ENCODE measurements at places on chromosomes 13 and 19. TPM values are rescaled to one million over a fixed set of nuclear protein-coding genes. Genes with fewer than 3 reads are reported as not detected.

The CGB8 gene
- total RNA-seq: not detected

The ACP5 gene
- total RNA-seq: 35.1 TPM

DNA sequence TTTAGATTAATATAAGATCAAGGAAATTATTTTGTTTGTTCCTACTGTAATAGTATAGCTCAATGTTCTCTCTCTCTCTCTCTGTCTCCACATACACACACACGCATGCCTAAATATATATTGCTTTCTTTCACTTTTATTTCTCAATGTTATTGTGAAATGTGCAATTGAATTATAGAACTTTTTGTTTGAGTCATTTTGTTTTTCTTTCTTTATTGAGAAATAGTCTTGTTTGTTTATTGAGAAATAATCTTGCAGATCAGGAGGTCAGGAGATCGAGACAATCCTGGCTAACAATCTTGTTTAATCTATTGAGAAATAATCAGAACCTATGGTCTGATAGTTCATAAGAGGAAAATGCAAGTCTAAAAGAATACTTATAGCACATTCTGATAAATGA, 1581.3 kb downstream of the EFNB2 start:
- no peak for DNase-seq

DNA sequence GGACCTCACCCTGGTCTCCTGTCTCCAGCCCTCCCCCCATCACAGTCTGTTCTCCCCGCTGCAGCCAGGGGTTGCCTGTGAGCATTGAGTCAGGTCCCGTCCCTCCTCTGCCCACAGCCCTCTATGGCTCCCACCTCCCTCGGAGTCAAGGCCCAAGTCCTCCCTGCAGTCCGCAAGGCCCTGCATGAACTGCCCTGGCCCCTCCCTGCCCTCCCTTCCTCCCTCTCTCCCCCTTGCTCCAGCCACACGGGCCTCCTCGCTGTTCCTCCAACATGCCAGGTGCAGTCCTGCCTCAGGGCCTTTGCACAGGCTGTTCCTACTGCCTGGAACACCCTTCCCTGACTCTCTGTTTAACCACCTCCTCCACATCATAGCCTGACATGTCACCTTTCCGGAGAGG, 2.8 kb downstream of the TINCR start:
- DNase-seq: no peak

- DNase-seq: no peak
These were observed 70.6 kb upstream of the C13orf46 start for GRCh38 chr13:114044486-114044885.

DNA sequence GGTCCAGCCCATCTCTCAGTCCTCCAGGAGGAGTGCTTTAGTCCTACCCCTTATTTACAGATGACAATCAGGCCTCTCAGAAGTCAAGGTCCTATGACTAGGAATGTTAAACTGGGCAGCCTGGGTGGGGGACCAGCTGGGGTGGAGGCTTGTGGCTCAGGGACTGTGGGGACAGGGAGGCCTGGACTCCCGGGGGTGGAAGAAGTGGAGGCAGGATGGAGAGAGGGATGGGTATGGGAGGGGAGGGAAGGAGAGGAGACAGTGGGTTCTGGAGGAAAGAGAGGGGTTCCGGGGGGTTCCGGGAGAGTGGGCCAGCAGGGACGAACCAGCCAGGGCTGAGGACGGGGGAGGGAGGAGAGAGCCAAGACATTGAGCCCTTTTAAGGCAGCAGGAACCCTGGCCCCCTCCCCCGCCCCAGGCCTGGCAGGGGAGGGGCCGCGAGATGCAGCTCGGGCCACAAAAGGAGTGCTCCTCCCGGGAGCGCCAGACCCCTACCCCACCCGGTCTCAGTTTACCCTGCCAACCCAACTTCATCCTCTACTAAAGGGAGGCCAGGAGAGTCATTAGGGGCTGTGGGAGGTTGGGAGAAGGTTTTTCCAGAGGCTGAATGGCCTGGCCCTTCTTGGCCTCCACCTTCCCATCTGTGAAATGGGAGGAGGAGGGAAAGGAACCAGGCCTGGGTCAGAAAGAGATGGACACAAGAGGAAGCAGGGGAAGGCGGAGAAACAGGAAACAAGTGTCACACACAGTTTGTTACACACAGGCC, 1.7 kb downstream of the DMPK start:
- DNase-seq: no peak

GRCh38 chr19:6273701-6274601, 5.8 kb downstream of the MLLT1 start:
- DNase-seq: peak; percentile 54

GRCh38 chr19:47153266-47153665, 22.6 kb downstream of the SAE1 start:
- DNase-seq: no peak

DNA sequence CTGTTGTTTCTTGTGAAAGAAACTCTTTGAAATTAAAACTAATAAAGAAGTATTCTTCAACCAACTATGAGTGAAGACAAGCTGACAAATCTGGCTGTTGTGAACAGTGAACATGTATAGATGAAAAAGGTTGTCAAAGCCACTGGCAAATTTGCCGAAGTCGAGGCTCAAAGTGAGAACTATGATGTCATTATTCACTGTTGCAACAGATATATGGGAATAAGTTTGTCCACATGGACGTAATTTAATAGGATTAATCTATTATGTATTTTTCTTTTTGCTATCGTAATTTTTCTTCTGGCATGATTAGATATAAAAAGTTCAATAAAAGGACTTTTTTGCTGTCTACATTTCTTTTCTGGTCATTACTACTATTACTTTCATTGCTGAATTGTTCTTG, 223.2 kb upstream of the ZNF507 start:
- no peak for DNase-seq

DNA sequence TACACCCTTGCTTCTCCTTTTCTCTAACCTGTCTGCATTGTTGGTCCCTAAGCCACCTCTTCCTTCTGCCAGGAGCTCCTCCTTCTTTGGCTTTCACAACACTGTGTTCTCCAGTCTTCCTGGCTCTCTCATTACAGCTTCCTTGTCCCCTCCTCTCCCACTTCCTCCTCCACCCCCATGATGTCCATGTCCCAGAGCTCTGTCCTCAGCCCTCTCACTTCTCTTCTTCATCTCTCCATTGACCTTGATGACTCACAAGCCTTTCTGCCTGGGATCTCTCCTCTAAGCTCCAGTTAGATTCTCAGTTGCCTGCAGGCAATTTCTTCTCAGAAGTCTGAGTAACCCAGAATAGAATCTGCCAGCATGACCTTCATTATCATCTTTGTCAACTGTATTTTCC, 100.3 kb upstream of the WASF3 start:
- no peak for DNase-seq

DNA sequence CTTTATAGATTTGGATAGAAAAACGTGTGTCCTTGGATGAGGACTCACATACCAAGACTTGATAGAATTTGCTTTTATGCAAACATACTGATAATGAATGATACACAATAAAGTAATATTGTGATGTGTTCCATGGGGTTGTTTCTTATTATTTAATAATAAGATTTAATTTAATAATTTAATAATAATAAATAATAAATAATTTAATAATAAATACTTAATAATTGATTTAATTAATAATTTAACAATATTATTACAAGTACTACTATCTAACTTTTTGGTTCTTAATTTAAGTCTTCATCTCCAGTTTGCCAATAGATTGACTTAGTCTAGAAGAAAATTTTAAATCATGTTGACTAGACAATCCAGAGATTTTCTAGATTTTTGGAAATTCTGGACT, 909.2 kb upstream of the PCDH20 start:
- no peak for DNase-seq

GRCh38 chr13:102212729-102213128, 189.1 kb downstream of the FGF14 start:
- DNase-seq: no peak

- DNase-seq: no peak
These were observed 381.4 kb downstream of the SLITRK6 start for GRCh38 chr13:85417807-85418206.

GRCh38 chr19:39515551-39516191, 732 bp downstream of the SELENOV start:
- DNase-seq: no peak

GRCh38 chr19:44055870-44056269, 4.0 kb downstream of the ZNF223 start:
- DNase-seq: no peak

GRCh38 chr19:50628551-50628950, 11.1 kb downstream of the SYT3 start:
- DNase-seq: no peak

DNA sequence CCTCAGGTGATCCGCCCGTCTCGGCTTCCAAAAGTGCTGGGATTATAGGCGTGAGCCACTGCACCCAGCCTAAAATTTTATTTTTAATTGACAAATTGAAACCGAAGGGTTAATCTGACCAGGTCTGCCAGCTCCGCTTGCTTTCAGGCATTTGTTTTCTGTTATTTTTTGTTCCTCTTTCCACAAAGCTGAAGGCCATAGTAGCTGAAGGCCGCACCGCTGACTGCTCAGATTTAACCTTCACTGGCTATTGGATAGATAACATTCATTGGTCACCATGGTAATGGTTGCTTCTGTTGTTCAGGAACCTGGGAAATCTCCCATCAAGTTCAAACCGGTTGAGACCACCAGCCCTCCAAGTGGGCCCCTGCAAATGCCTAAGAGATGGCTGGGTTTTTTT, 124.5 kb upstream of the USP29 start:
- no peak for DNase-seq

GRCh38 chr13:111484141-111484925, 163.9 kb downstream of the TEX29 start:
- no peak for DNase-seq

- DNase-seq: peak; percentile 60
These were observed 94.1 kb downstream of the STK24 start for GRCh38 chr13:98482476-98483444.

GRCh38 chr19:41792513-41793413, 3.6 kb upstream of the CEACAM3 start:
- DNase-seq: peak; percentile 73

DNA sequence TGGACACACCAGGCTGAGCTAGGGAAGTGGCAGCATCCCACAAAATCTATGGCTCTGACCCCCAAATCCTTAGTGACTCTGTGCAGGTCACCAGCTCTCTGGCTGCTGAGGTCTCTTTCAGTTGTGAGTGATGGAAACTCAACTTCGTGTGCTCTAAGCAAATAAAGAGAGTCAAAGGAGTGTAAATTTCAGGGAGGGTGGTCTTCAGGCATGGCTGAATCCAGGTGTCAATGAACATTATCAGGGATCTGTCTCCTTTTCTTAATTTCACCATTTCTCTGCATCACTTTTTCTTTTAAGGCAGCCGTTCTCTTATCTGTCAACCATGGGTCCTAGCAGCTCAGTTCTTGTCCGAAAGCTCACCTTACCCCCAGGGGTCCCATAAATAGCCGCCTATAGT, 6.2 kb downstream of the CYP4F12 start:
- DNase-seq: no peak

DNA sequence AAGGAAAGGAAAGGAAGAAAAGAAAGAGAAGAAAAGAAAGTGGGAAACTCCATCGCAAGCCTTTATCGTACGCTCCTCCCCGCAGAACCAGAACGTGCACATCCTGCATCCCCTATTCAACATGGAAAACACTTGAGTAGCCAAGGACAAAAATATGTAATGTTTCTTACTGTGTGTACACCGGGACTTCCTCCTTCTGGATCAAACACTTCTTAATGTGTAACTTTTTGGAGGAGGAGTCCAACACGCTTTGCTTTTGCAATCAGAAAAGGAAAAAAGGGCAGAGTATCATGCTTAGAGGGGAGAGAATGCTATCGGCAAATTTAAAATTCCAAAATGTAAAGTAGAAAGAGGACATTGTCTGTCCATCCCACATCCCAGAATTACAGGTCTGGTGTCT, 7.8 kb upstream of the SHFL start:
- DNase-seq: no peak

Data from mucosa of descending colon (tissue), 3 donors.